ENCODE measurements at places on chromosomes 2 and 18. TPM values are rescaled to one million over a fixed set of nuclear protein-coding genes. Genes with fewer than 3 reads are reported as not detected.

GRCh38 chr2:43370146-43370545, 143.7 kb upstream of the ZFP36L2 start:
- peaks cover 16% of the 10 kb centered on the region for H3K27me3 ChIP-seq
- no peaks in the 10 kb centered on the region for H3K4me1 ChIP-seq
- no peak overlapping the region for H3K27ac ChIP-seq
- DNase-seq: no peak

The KYNU gene
- 1.2 TPM for total RNA-seq

GRCh38 chr18:28814365-28814764, 637.4 kb upstream of the CDH2 start:
- no peak for DNase-seq
- no peaks in the 10 kb centered on the region for H3K36me3 ChIP-seq
- H3K27me3 ChIP-seq: no peaks in the 10 kb centered on the region

The IL18RAP gene
- not detected for total RNA-seq

GRCh38 chr2:142290931-142291330, 160.1 kb upstream of the LRP1B start:
- no peak overlapping the region for H3K27ac ChIP-seq
- H3K27me3 ChIP-seq: no peaks in the 10 kb centered on the region
- H3K4me3 ChIP-seq: no peak overlapping the region
- H3K4me1 ChIP-seq: no peaks in the 10 kb centered on the region
- no peak for DNase-seq

DNA sequence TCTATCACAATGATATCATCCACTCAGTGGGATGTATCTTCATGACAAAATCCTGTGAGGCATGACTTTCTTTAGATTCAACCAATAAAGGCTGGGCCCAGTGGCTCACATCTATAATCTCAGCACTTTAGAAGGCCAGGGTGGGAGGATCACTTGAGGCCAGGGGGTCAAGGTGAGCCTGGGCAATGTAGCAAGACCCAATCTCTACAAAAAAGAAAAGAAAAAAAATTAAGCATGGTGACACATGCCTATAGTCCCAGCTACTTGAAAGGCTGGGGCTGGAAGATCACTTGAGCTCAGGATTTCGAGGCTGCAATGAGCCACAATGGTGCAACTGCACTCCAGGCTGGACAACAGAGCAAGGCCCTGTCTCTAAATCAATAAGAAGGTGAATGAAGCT, 68.0 kb downstream of the PLB1 start:
- no peaks in the 10 kb centered on the region for H3K4me1 ChIP-seq
- peaks cover 11% of the 10 kb centered on the region for H3K27me3 ChIP-seq
- DNase-seq: no peak
- no peak overlapping the region for H3K27ac ChIP-seq

The ZBTB7C gene
- total RNA-seq: 0.55 TPM

The NOSTRIN gene
- total RNA-seq: 0.73 TPM

The STK36 gene
- total RNA-seq: 73.5 TPM

The TMEM247 gene
- total RNA-seq: not detected

GRCh38 chr2:207448006-207448405, 81.8 kb upstream of the CREB1 start:
- H3K4me1 ChIP-seq: no peaks in the 10 kb centered on the region
- no peak overlapping the region for H3K4me3 ChIP-seq
- H3K36me3 ChIP-seq: no peaks in the 10 kb centered on the region
- no peak for DNase-seq
- no peaks in the 10 kb centered on the region for H3K27me3 ChIP-seq
- no peak overlapping the region for H3K27ac ChIP-seq

- no peaks in the 10 kb centered on the region for H3K36me3 ChIP-seq
- H3K27me3 ChIP-seq: no peaks in the 10 kb centered on the region
- no peak overlapping the region for H3K27ac ChIP-seq
- H3K4me1 ChIP-seq: no peaks in the 10 kb centered on the region
Measured at GRCh38 chr18:31998880-31999412, 19.7 kb upstream of the RNF125 start.

DNA sequence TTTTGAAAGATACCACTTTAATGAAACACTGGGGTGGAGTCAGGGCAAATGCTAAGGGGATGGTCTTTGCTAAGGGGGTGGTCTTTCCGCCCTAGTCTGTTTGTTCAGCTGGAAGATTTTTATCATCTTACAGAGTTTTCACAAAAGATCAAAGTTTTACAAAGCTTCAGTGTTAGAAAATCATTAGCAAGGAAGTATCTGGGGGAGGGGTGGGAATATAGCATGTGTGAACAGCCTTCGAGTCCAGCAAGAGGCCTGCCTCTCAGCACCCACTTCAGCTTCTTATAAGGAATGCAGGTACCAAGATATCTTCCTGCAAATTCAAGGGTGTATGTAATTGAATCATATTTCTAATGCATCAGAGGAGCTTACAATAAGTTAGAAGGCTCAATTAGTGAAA, 112.9 kb downstream of the RAPGEF4 start:
- peaks cover 6% of the 10 kb centered on the region for H3K4me1 ChIP-seq
- H3K27ac ChIP-seq: no peak overlapping the region
- no peak overlapping the region for H3K4me3 ChIP-seq
- no peaks in the 10 kb centered on the region for H3K36me3 ChIP-seq

The PRKAG3 gene
- total RNA-seq: not detected

GRCh38 chr2:209425471-209426071, 1.7 kb downstream of the MAP2 start:
- no peaks in the 10 kb centered on the region for H3K36me3 ChIP-seq
- H3K4me3 ChIP-seq: no peak overlapping the region
- DNase-seq: peak; percentile 49
- H3K27me3 ChIP-seq: peaks cover 25% of the 10 kb centered on the region
- no peaks in the 10 kb centered on the region for H3K4me1 ChIP-seq

The SPC25 gene
- total RNA-seq: 49.9 TPM

The MLPH gene
- total RNA-seq: 0.75 TPM

DNA sequence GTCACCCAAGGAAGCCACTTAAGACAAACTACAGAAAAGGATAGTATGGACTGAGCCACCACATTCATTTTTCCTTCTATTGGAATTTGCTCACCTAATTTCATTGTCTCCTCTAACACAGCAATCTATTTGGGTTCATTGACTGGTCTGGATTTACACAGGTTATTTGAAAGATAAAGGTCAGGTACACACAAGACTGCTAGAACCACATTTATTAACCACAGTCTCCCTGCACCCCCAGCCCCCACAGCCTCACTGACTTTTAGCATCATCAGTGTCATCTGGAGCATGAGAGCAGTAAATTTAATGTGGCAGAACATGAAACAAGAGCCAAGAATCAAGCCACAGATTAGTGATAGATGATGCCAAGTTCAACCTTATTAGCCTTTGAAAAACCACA, 226.9 kb upstream of the GYPC start:
- DNase-seq: no peak
- no peak overlapping the region for H3K4me3 ChIP-seq
- no peaks in the 10 kb centered on the region for H3K36me3 ChIP-seq
- H3K27ac ChIP-seq: no peak overlapping the region

The TMEM127 gene
- 13.6 TPM for total RNA-seq

GRCh38 chr2:144630459-144631215, 110.7 kb upstream of the ZEB2 start:
- no peaks in the 10 kb centered on the region for H3K4me1 ChIP-seq
- H3K27me3 ChIP-seq: no peaks in the 10 kb centered on the region
- H3K36me3 ChIP-seq: no peaks in the 10 kb centered on the region
- no peak overlapping the region for H3K27ac ChIP-seq
- H3K4me3 ChIP-seq: no peak overlapping the region

The CBLN2 gene
- not detected for total RNA-seq

- H3K36me3 ChIP-seq: no peaks in the 10 kb centered on the region
- H3K27me3 ChIP-seq: peaks cover under 1% of the 10 kb centered on the region
- no peak overlapping the region for H3K27ac ChIP-seq
- no peak overlapping the region for H3K4me3 ChIP-seq
Measured at GRCh38 chr2:239821694-239822075, 203.5 kb downstream of the NDUFA10 start.

- no peak overlapping the region for H3K4me3 ChIP-seq
- no peak overlapping the region for H3K27ac ChIP-seq
- DNase-seq: no peak
- no peaks in the 10 kb centered on the region for H3K27me3 ChIP-seq
Measured at GRCh38 chr2:180848393-180848792, 132.0 kb upstream of the UBE2E3 start.

The GPR39 gene
- total RNA-seq: 11.4 TPM

- H3K27me3 ChIP-seq: peaks cover 41% of the 10 kb centered on the region
- H3K4me1 ChIP-seq: no peaks in the 10 kb centered on the region
- H3K27ac ChIP-seq: no peak overlapping the region
- DNase-seq: no peak
- no peaks in the 10 kb centered on the region for H3K36me3 ChIP-seq
Measured at GRCh38 chr2:22787745-22788144, 597.2 kb upstream of the KLHL29 start.

DNA sequence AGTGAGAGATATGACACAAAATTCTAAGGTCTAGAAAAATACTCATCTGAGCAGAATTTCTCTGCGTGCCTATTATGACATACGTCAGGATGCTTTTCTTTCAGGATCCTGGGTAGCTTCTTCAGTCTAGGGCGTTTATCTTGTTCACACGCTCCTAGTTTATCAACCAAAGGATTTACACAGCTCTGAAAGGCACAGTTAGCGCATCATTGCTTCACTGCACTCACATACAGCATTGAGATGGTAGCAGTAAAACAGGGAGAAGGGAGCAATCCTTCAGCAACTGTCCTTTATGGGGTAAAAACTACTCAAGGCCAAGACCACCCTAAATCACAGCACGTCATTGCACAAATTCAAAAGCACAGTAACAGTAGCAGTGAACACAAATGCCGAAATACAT, 222.8 kb downstream of the SUCLG1 start:
- H3K4me3 ChIP-seq: no peak overlapping the region
- H3K36me3 ChIP-seq: no peaks in the 10 kb centered on the region
- H3K27ac ChIP-seq: no peak overlapping the region
- no peaks in the 10 kb centered on the region for H3K27me3 ChIP-seq

DNA sequence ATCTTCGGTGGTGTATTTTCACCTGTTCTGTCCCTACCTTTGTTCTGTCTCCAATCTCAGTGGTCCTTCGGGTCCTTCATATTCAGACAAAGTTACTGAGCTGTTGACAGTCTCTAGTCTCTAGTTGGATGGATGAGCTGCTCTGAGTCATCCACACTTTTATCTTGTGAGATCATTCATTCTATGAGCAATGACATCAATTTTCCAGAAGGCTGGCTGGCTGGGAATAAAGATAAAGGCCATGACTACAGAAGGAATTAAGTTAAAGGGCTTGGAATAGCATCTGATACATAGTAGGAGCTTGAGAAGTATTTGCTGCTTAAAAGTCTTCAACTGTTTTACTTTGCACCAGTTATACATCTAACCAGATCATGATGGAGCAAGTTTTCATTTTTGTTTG, 43.1 kb upstream of the SLC39A10 start:
- H3K4me1 ChIP-seq: peaks cover 8% of the 10 kb centered on the region
- no peaks in the 10 kb centered on the region for H3K27me3 ChIP-seq
- no peak overlapping the region for H3K4me3 ChIP-seq

- H3K4me3 ChIP-seq: no peak overlapping the region
- no peaks in the 10 kb centered on the region for H3K27me3 ChIP-seq
- no peaks in the 10 kb centered on the region for H3K4me1 ChIP-seq
- H3K27ac ChIP-seq: no peak overlapping the region
- DNase-seq: no peak
Measured at GRCh38 chr2:203648273-203648672, 58.2 kb upstream of the CD28 start.

DNA sequence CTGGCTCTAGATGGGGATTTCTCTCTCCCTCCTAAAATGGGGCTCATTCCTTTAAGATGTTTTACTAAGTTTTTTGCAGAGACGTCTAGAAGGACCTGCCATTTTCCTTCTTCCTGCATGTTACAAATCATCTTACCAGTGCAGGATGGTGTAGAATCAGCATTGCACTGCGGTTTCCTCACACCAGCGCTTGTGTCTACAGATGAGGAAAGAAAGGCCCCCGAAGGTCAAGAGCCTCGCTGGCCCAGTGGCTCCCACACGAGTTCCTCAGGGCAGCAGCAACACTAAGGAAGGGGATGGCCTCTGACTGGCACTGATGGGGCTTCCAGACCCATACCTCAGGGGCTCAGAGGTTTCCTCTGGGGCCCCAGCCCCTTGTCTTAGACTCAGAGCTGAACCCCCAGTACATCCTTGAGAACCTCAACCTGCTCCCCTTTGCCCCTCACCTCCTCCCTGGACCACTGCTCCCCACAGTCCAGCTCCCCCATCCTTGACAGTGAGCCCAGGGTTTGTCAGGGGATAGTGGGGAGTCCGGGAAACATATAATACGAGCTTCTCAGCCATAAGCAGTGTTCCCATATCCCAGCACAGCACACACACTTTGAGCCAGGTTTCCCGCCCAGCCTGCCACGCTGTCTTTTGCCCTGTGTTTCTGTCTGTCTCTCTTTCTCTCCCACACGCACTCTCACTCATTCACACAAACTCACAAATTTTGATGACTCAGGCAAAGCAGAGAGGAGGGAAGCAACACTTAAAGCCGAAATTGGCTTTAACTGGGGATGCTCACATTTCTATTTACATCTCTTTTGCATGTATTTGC, 29.4 kb downstream of the ZFP36L2 start:
- H3K36me3 ChIP-seq: no peaks in the 10 kb centered on the region
- H3K27ac ChIP-seq: no peak overlapping the region
- no peak for DNase-seq
- no peaks in the 10 kb centered on the region for H3K27me3 ChIP-seq
- H3K4me1 ChIP-seq: peaks cover 14% of the 10 kb centered on the region

The L3MBTL4 gene
- total RNA-seq: 4.6 TPM

- H3K4me3 ChIP-seq: no peak overlapping the region
- no peaks in the 10 kb centered on the region for H3K27me3 ChIP-seq
- no peak for DNase-seq
- H3K36me3 ChIP-seq: no peaks in the 10 kb centered on the region
- no peaks in the 10 kb centered on the region for H3K4me1 ChIP-seq
Measured at GRCh38 chr2:142803158-142803557, 74.3 kb upstream of the KYNU start.

DNA sequence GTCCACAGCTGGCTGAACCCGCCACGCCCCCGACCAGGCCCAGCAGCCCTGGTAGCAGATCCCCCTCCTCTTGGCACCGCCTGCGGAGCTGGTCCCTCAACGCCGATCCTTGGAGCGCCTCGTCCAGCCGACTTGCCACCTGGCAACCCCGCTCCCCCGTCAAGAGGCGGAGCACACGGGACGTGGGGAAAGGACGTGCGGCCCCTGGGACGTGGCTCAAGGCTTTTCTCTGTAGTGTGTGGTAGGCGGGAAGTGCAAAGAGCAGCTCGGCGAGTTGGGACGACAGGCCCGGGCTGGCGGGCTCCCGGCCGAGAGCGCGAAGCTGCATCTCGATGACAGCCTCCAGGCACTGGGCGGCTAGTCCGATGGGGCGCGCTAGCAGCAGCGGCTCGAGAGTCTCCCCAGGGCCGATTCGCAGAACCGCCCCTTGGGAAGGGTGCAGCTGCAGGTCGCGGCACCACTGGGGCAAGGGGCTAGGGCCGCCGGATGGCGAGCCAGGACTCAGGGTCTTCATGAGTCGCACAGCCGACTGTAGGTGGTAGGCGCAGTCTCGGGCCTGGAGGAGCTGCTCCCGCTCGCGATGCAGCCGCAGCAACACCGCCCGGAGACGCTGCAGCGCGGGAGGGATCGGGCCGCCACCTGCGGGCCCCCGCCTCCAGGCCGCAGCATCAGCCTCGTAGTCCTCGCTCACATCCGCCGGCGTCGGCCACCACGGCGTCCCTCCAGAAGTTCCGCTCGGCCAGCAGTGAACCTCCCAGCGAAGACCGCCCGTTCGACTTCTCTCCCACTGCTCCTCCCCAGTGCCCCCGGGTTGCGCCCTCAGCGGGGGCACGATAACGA, 617 bp downstream of the CCDC142 start:
- H3K27ac ChIP-seq: peak overlapping the region; percentile 4
- DNase-seq: peak; percentile 61
- peaks cover 3% of the 10 kb centered on the region for H3K4me1 ChIP-seq
- peak overlapping the region; percentile 96 for H3K4me3 ChIP-seq
- no peaks in the 10 kb centered on the region for H3K27me3 ChIP-seq

The CCNT2 gene
- 51.4 TPM for total RNA-seq

Data from endodermal cell (in vitro differentiated cells).